NK-92 treated with Interleukin-12 subunit alpha and Interleukin-12 subunit beta, amount 100 ng/mL, for 24 hours (cell line): ENCODE measurements at places on chromosomes 13 and 19.

DNA sequence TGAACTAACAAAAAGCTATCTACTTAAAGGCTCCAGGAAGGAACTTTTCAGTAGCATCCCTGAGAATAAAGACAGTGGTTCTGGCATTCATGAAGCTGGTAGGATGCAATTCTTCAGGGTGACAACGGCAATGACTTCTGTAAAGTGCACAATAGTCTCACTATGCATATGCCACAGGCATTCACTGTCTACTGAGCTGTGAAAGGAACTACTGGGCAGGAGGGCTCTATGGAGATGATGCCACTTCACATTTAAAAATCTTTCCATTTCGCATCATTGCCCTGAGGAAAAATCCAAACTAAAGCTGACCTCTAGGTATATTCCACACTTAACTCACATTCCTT, 2020.6 kb upstream of the PCDH20 start:
- no peak for DNase-seq

- no peak for DNase-seq
Observed at GRCh38 chr19:47660435-47660832, 51.5 kb downstream of the BICRA start.

GRCh38 chr13:43905435-43906031, 25.8 kb downstream of the LACC1 start:
- DNase-seq = no peak

DNA sequence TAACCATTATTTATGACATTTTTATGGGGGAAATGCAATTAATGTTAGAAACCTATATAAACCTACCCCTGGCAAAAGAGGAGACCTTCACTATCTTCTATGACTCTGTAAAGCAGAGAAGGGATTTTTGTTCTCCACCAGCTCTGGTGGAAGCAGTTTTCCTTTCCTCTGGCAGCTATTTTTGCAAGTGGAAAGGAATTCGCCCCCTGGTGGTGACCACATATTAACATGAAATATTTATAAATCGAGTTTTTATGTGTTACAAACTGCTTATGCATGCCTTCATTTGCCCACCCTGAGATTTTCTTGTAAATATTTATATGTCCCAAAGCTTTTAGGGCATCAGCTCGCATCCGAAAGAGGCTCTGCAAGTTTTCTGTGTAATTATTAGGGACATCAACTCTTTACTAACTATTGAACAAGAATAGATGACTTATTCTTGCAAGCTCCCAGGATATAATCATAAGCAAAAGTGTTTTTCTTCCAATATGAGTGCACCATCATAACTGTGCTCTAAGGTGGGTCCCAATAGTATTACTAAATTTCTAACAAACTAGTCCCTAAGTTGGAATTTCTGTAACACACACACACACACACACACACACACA, 62.4 kb downstream of the SERTM1 start:
- DNase-seq = no peak

DNA sequence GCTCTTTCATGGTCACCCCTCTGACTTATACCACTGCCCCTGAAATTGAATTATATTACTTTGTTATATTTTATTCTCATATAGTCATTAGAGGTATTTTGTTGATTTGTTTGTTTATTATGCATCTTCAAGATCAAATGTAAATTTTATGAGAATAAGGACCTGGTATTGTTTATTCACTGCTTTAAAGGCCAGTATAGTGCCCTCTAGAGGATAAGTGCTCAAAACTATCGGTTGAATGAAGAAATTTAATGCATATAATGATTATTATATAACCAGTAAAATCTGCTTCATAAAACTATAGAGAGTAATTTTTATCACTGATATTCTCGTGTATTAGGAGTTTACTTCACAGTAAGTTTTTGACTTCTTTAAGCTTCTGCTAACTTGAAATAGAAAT, 1401.9 kb downstream of the SLITRK1 start:
- DNase-seq = no peak

DNA sequence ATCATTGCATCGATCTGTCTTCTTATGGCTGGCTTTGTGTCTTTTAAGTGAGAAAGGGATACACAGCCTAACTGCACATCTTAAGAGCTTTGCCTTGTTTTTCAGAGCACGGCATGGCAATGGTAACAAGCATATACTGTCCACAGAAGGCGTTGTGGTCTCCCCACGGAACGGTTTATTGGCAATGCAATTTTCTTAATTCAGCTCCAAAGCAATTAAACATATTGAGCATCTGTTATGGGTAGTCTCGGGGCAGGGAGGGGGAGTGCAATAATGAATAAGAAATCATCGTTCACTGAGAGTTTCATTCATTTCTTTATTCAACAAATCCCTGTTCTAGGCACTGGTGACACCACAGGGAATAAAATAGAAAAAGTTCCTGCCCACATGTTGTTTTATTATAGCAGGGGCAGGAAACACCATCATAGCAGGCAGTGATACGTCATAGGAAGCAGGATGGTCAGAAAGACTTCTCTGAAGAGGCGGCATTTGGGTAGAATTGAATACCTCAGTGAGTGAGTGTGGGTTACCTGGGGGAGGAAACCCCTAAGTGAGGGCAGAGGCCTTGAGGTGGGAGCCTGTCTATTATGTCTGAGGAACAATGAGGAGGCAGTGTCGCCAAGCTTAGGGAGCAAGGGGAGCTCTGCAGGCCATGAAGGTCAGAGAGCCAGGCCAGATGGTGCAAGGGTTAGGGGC, 185.7 kb upstream of the KL start:
- DNase-seq = no peak

DNA sequence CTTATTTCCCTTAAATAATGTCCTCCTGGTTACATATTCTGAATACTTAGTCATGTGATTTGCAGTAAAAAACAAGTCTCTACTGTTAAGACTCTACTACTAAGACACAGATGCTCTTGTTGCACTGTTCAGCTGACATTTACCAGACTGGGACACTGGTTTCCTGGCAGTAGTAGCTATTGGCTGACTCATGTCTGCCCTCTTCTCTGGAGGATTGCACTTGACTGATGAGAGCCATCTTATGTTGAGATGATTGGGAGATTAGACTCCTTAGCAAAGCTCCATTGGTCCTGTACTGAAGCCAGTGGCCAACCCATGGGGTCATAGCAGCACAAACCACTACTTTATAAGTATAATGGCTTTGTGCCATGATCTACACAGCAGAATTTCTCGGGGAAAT, 1672.6 kb upstream of the PCDH20 start:
- DNase-seq = no peak

GRCh38 chr13:82294226-82294625, 1588.0 kb downstream of the SLITRK1 start:
- DNase-seq = no peak

GRCh38 chr13:30408319-30409101, 13.8 kb upstream of the UBE2L5 start:
- no peak for DNase-seq

- DNase-seq = no peak
Observed at GRCh38 chr13:49218493-49219051, 1.6 kb upstream of the MLNR start.

DNA sequence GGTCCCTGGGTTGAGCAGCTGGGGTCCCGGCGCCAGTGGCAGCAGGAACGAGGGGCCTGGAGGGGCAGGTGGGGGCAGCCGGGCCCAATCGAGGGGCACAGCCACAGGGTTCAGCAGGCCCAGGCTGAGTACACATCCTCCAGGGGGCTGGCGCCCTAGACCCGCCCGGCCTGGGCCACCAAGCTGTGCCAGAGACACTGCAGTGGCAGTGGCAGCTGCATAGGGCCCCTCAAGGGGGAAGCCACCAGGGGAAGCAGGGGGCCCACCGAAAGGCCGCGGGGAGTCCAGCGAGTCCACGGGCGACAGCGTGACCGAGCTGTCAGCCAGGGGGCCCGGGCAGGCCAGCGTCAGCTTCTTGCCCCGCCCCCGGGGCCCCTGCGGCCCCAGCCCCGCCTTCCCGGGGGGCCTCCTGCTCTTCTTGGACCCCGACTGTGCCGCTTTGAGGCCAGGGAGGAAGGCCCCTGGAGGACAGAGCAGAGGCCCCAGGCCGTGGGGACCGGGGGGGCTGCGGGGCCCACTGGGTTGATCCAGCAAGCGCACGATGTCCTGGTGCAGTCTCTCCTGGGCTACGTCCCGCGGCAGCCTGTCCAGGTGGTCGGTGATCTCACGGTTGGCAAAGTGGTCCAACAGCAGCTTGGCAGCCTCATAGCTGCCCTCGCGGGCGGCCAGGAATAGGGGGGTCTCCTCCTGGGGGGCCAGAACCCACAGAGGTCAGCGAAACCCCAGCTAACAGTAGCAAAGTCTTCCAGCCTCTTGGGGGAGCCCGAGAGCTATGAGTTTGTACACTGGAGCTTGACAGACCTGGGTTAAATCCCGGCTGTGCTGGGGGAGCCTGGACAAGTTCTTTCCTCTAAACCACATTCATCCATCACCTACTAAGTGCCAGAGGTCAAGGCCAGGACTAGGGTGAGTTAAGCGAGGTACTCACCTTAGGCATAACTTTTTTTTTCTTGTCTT, 39.5 kb downstream of the NOTCH3 start:
- peak; percentile 21 for DNase-seq

DNA sequence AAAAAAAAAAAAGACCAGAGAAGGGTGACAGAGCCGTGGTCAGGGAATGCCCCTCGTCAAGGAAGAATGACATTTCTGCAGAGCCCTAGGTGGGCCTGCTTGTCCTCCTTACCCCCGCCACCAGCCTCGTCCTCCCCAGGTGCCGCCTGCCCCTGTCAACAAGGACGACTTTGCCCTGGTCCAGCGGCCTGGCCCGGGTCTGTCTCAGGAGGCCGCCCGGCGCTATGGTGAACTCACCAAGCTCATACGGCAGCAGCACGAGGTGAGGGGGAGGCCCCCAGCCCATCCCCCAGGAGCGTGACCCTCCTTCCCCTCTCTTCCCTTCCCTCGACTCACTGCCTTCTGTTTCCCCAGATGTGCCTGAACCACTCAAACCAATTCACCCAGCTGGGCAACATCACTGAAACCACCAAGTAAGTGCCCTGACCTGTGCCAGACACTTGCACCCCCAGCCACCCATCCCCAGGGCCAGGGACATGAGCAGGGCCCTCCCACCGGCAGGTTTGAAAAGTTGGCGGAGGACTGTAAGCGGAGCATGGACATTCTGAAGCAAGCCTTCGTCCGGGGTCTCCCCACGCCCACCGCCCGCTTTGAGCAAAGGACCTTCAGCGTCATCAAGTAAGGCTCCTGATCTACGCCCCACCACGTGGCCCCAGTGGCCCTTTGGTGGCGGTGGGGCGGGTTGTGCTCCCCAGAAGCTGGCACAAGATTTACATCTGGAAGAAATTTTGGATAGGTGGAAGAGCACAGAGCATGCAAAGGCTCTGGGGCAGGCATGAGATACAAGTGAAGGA, 14.8 kb downstream of the PODNL1 start:
- no peak for DNase-seq

DNA sequence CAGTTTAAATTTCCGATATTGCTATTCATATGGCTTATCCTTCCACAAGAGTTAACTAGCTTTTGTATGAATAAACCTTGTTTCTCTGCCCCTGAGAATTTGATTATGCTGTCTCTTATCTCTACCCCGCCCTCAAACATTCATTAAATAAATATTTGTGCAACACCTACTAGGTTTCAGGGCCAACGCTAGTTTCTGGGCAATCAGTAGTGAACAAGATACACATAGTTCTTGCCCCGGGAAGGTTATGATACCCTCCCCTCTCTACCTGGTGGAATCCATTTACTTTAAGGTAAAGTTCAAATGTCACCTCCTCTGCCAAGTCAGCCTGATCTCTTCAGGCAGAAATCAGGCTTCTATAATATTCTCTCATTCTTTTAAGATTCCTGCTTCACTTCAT, 16.6 kb upstream of the USP12 start:
- DNase-seq = no peak

DNA sequence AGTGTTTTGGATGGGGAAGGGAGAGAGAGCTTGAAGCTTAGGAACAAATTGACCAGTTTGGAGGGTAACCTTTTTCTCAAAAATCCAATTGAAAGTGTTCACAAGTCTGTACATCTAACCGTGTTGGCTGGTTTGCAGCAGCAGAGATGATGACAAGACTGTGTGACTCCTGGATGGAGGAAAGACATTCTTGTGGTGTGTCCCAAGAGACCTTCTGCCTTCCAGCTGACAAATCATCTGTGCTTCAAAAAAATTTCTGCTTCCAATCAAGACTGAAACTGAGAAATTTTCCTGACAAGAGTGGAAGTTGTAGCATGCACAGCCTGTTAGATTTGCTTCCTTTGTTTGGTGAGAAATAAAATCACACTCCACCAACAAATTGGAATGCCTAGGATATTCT, 56.2 kb downstream of the LACC1 start:
- no peak for DNase-seq

GRCh38 chr19:12199757-12200419, 37.0 kb downstream of the ZNF136 start:
- no peak for DNase-seq

- DNase-seq = no peak
Observed at GRCh38 chr13:112702341-112702985, 12.6 kb downstream of the ATP11A start.

- DNase-seq = no peak
Observed at GRCh38 chr19:5681391-5682106, 722 bp downstream of the HSD11B1L start.

DNA sequence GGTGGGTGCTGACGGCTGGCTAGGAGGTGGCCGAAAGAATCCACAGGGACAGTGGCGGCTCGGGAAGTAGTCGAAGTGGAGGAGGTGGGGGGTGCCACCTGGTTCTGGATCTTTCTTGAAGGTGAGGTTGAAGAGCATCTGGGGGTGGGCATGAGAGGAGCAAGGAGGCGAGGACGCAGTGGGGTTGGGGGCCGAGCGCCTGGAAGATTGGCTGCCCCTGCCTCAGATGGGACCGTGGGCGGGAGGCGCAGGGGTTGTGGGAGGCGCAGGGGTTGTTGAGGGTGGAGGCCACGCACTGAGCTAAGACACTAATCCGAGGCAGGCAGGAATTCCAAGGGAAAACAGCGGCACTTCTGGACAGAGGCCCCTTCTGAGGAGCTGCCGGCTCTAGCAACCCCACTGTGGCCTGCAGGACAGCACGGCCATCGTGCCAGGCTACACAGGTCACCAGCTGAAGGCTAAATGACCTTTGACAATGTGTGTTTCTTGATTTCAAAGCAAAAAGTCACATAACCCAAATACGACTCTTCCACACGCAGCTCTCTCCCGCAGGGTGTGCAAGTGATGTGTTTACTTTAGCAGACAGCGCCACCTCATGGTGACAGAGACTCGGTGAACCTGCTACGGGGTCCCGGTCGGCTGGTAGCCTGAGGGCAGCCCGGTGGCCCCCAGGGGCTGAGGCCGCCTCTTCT, 44.1 kb upstream of the RANBP3 start:
- DNase-seq = peak; percentile 38

- no peak for DNase-seq
Observed at GRCh38 chr13:99078017-99078771, 100.3 kb upstream of the DOCK9 start.

- no peak for DNase-seq
Observed at GRCh38 chr19:16217716-16218451, 20.2 kb downstream of the AP1M1 start.

DNA sequence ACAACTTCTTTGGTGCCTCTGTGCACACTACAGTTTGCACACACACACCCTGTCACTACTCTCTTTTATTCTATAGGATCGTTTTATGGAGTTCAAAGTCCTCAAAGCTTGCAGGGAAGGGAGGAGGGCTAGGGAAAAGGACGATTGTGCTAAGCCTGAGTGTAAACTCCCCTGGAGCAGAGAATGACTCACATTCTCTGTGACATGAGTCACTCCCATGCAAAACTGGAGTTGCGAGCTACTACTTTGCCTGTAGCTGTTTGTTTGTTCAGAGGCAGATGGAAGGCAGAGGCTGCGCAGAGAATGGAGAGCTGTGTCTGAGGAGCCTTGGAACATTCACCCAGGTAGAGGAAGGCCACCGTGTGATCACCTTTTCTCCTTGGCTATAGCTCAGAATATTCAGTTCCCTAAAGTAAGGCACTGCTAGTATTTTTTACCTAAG, 80.5 kb upstream of the MBNL2 start:
- DNase-seq = no peak
